Stimulated activated CD4-positive, alpha-beta T cell treated with anti-CD3 and anti-CD28 coated beads, Interleukin-2, amount 100 ng/mL, for 48 hours (primary cell): ENCODE measurements at places on chromosomes 16 and 17.

GRCh38 chr16:14418795-14419225 lies 211.2 kb downstream of the PARN start:
- DNase-seq, result no peak

- DNase-seq, result no peak
These were observed 62.3 kb downstream of the WSB1 start for GRCh38 chr17:27356091-27356705.

- no peak for DNase-seq
These were observed 4.3 kb downstream of the CNP start for GRCh38 chr17:41970901-41971331.

GRCh38 chr17:61750656-61751055 lies 112.7 kb downstream of the BRIP1 start:
- no peak for DNase-seq

GRCh38 chr17:7886227-7887037 lies 2.2 kb upstream of the CHD3 start:
- peak; percentile 35 for DNase-seq

GRCh38 chr17:49987681-49988441 lies 7.2 kb downstream of the DLX3 start:
- no peak for DNase-seq

GRCh38 chr17:46776298-46777005 lies 42.0 kb downstream of the WNT3 start:
- no peak for DNase-seq

- DNase-seq, result no peak
These were observed 66.9 kb upstream of the TNRC6C start for GRCh38 chr17:77891602-77892001.

DNA sequence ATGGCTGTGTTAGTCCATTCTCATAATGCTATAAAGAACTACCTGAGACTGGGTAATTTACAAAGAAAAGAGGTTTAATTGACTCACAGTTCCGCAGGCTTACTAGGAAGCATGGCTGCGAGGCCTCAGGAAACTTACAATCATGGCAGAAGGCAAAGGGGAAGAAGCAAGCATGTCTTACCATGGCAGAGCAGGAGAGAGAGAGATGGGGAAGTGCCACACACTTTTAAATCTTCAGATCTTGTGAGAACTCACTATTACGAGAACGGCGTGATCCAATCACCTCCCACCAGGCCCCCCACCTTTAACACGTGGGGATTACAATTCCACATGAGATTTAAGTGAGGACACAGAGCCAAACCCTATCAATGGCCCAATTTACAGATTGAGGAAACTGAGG lies 96.5 kb downstream of the SDK2 start:
- no peak for DNase-seq

DNA sequence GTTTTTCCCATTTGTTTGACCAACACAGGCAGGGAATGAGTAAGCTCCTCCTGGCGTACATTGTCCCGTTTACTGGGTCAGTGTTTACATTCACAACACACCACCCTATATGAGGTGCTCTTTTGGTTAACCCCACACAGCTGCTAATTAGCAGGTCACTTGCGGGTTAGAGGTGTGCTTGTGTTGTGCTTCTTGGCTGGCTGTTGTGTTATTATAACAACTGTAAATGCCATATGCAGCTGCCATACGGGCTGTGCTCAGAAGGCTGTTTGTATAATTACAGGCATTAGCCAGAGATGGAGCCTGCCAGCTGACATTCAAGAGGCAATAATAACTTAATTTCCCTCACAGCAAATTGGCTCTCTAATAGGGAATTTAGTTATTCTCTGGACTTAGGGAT lies 205.1 kb upstream of the ELAC2 start:
- DNase-seq, result no peak

GRCh38 chr17:81206657-81207056 lies 16.1 kb downstream of the CEP131 start:
- DNase-seq, result no peak
